Central memory CD4-positive, alpha-beta T cell (primary cell): ENCODE measurements at places on chromosomes 11 and 22.
A peak's percentile ranks its signal among the peaks of the same experiment; 100 is the strongest.

DNA sequence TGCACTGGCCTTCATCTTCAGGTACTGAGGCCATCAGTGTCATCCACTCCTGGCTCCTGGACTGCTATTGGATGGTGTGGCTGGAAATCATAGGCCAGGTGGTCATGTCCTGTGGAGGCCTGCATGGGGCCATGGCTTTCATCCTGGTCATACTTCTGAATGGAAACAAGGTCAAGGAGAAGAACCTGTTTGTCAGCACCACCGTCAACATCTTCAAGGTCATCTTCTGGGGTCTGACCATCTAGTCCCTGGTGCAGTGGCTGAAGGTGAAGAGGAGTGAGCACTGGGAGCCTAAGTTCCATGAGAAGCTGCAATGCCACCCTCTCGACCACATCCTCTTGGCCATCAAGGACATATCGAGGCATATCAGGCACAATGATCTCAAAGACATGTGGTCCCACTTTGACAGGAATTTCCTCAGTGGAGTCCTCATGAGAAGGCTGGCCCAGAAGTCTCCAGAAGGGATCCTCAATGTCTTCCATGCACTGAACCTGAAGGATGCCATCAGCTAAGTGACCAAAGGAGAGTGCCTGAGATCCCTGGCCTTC lies 120.0 kb upstream of the SERPIND1 start:
- no peak for DNase-seq

- peak; percentile 29 for DNase-seq
Observed at GRCh38 chr11:35305670-35306382, 113.5 kb downstream of the SLC1A2 start.

DNA sequence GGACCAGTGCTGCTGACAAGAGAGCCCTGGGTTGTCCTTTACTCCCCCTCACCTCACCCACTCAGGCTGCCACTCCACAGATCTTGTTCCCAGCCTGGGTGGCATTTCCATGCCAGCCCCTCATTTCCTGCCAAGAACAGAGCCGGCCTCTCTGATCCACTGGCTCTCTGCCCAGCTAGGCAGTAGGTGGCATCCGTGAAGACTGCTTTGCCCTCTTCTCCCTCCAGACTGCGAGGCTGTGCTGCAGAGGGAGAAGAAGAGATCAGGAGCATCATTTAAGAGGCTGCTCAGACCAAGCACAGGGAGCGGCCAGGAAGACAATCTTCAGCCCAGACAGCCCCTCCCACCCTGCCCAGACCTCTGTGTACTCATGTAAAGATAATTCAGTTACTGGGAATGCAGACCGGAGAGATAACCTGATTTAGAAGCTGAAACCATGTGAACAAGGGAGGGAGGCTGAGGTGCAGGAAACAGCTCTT lies 126.9 kb upstream of the NCAM1 start:
- no peak for DNase-seq

GRCh38 chr11:72589802-72590761 lies 84.1 kb downstream of the PDE2A start:
- DNase-seq: peak; percentile 36

GRCh38 chr11:36404831-36405230 lies 105.2 kb downstream of the TRAF6 start:
- DNase-seq: no peak

- no peak for DNase-seq
Observed at GRCh38 chr11:44304091-44305025, 5.6 kb downstream of the ALX4 start.

GRCh38 chr22:48906216-48906835 lies 921.3 kb downstream of the BRD1 start:
- DNase-seq: no peak

DNA sequence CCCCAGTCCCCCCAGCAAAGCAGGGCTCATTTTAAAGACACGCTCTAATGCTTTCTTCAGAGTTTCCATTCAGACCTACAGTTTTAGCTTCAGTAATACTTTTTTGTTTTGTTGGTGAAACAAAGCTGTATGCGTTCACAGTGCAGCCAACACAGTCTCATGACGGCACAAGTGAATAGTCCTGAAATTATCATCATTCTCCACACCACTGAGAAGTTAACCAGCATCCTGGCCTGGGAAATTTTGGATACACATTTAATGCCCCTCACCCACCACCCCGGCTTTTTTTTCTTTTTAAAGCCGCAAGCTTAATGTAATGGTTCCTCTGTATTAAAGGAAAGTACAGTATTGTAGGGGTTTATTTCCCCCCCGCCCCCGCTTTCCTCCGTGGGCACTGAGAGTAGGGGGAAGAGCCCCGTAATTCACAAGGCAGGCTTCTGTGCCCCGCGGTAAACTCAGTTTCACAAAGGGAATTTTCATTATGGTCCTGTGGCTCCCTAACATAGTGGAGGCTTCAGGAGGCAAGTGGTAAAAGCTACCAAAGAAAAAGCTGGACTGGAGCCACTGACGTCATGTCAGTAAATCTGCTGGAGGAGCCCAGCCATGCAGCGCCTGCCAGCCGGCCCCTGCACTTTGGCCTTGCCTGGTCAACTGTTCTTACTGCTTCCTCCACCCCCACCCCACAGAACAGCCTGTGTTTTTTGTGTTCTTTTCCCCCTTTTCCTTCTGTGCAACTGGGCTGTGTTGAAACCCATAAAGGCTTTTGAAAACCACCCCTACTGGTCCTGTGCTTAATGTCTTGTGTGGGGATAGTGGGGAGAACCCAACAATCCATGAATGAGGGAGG lies 18.2 kb downstream of the TEAD1 start:
- no peak for DNase-seq

- DNase-seq: no peak
Observed at GRCh38 chr11:23112987-23113886, 253.0 kb upstream of the CCDC179 start.

- DNase-seq: no peak
Observed at GRCh38 chr22:19374410-19374809, 57.1 kb downstream of the HIRA start.

- DNase-seq: no peak
Observed at GRCh38 chr11:69880826-69881445, 61.7 kb upstream of the FGF3 start.

- DNase-seq: peak; percentile 4
Observed at GRCh38 chr11:7577291-7578190, 63.7 kb downstream of the PPFIBP2 start.

GRCh38 chr11:76380159-76380976 lies 564 bp downstream of the THAP12 start:
- DNase-seq: peak; percentile 36

- DNase-seq: no peak
Observed at GRCh38 chr22:31682751-31683150, 20.7 kb upstream of the PISD start.

DNA sequence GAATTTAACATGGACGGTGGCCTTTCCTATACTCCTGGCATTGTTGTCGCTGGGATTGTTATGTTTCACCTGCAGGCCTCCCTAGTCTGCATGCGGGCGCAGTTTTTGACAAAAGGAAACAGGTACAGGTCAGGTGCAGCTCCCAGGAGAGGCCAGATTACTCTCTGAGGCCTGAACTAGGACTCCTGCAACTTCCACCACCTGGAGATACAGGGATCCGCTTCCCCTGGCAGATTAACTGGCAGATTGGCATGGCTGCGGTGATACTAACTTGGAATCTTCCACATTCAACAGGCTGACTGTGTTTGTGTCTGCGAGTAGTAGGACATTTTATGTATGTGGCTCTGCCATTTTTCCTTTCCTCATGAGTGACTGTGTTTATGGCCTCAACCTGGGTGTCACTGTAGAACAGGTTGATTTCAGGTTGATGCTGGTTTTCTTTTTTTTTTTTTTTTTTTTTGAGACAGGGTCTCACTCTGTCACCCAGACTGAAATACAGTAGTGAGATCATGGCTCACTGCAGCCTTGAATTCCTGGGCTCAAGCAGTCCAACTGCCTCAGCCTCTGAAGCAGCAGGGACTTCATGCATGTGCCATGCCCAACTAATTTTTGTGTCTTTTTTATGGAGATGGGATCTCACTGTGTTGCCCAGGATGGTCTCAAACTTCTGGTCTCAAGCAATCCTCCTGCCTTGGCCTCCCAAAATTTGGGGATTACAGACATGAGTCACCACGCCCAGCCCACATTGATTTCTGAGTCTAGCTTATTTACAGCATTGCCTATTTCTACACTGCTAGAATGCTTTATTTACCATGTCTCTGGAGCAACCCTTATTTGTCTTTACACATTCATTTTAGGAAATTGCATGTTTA lies 1.7 kb upstream of the USP28 start:
- peak; percentile 1 for DNase-seq

DNA sequence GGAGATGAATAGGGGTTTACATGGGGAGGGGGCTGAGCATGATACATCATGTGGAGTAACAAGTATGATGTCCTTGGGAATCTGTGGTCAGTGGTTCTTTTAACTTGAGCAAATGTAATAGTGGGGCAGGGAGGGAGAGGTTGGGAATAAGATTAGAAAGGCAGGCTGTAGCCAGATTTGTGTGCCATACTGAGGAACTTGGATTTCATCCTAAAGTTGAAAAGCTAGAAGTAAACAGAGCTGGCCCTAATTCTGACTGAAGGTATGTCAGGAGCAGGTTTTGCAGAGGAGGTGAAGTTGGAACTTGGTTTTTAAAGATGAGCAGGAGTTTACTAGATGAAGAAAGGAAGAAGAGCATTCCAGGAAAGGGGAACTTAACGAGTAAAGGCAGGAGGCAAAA lies 108.3 kb upstream of the RRM1 start:
- no peak for DNase-seq

GRCh38 chr11:4495487-4495886 lies 13.0 kb downstream of the OR52K1 start:
- no peak for DNase-seq

- no peak for DNase-seq
Observed at GRCh38 chr22:19287076-19287707, 4.3 kb downstream of the CLTCL1 start.

GRCh38 chr11:7570938-7571521 lies 57.2 kb downstream of the PPFIBP2 start:
- DNase-seq: no peak
